ENCODE measurements at places on chromosomes 13 and 19.

DNA sequence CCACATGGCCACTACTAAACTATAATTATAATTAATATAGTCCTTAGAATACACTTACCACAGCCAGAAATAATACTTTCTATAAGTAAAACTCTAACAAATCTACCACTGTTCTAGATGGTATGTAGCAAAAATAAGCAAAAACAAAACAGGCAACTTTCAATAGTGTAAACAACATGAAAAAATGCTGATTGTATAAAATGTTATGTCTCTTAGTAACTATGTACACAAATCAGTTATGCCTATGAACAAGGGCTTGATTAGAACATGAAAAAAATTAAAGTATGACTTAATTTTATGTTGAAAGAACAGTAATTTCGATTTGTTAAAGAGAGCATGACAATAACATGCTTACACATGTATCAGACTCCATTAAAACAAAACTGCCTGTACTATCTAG, 60.7 kb downstream of the LATS2 start:
- DNase-seq, result no peak

DNA sequence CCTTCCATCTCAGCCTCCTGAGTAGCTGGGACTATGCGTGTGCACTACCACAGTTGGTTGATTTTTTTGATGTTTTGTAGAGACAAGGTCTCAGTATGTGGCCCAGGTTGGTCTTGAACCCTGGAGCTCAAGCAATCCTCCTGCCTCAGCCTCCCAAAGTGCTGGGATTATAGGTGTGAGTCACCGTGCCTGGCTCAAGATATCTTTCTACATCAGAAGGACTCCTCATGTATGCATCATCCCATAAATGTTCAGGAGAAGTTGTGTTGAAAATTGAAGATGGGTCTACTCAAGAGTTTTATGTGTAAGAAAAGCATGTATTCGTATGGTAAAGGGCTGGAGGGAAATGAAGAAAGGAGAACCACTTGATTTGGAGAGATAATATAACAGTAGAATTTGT, 71.8 kb upstream of the STK24 start:
- DNase-seq, result no peak

DNA sequence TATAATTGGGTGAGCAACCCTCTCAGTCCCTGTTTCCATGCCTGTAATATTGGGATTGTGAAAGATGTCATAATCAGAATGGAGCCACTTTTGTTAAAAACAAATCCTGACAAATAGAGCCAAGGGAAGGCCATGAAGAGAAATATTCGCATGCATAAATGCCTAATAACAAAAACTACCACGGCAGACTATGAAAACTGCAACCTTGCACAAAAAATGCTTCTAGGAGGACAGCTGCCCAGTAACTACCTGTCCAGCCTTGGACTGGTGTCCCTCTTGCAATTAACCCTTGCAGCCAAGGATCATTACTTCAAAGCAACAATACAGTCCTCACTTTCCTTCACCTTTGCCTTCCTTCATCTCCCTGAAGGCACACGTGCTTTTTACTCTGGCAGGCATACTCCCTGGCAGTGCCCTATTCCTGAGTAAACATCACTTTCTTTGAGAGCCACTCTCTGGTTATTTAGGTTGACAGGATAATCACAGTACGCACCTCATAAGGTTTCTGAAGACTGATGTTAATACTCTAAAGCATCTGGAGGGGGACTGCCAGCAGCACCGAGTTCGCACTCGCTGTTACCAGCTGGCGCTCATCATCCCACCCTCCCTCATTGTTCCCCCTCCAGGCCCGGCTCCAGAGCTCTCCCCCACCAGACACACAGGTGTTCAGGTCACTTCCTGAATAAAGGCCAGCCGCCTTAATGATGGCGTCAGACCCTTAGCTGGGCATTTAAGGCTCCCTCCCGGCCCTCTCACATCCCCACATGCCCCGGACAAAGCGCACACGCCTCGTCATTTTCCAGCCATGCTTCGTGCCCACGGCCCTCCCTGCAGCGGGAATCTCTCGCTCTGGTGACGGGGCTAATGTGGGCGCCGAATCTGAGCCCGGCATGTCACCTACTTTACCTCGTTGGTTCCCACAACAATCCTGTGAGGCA, 57.3 kb downstream of the CDADC1 start:
- no peak for DNase-seq

GRCh38 chr19:58569191-58569942, 3.8 kb downstream of the MZF1 start:
- DNase-seq, result no peak

GRCh38 chr13:42497798-42498197, 76.2 kb upstream of the TNFSF11 start:
- no peak for DNase-seq

GRCh38 chr19:49997709-49998108, 27.5 kb downstream of the VRK3 start:
- no peak for DNase-seq

- DNase-seq, result no peak
These were observed 17.9 kb downstream of the ACTN4 start for GRCh38 chr19:38665219-38665931.

GRCh38 chr13:26075498-26075897, 23.7 kb upstream of the SHISA2 start:
- DNase-seq, result no peak

All from effector memory CD8-positive, alpha-beta T cell (primary cell).